IMR-90 (cell line): ENCODE measurements at places on chromosomes 5 and 9. TPM values are rescaled to one million over a fixed set of nuclear protein-coding genes. Genes with fewer than 3 reads are reported as not detected.

- peaks cover 31% of the 10 kb centered on the region for H3K4me1 ChIP-seq
- peak overlapping the region; percentile 52 for H3K27ac ChIP-seq
- H3K4me3 ChIP-seq, result no peak overlapping the region
- DNase-seq, result no peak
- H3K27me3 ChIP-seq, result no peaks in the 10 kb centered on the region
- H3K36me3 ChIP-seq, result peaks cover 9% of the 10 kb centered on the region
Measured at GRCh38 chr5:78638973-78639669, 9.5 kb downstream of the LHFPL2 start.

CACFD1 gene
- 5.9 and 6.6 TPM in 2 replicates for polyA plus RNA-seq

DNA sequence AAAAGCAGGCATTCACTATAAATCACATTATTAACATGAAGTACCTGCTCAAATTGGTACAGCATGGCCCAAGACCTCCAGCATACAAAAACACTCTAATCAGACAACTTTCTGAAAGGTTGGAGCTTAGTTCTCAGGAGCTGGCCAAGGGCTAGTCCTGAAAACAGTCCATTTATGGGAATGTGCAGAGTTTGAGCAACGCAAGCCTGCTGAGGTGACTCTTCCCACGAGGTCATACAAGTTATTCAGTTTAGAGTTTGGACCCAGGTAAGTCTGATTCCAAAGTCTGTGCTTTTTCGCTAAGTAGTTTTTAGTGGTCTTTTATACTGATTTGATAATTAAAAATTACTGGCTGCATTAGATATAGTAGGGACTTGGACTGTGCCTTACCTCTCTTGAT lies 52.6 kb downstream of the AP3S1 start:
- no peak overlapping the region for H3K4me3 ChIP-seq
- H3K27me3 ChIP-seq, result no peaks in the 10 kb centered on the region
- peaks cover 14% of the 10 kb centered on the region for H3K4me1 ChIP-seq
- no peak for DNase-seq
- no peaks in the 10 kb centered on the region for H3K36me3 ChIP-seq
- no peak overlapping the region for H3K27ac ChIP-seq

GRCh38 chr9:105037139-105037538 lies 109.2 kb upstream of the ABCA1 start:
- H3K27ac ChIP-seq, result no peak overlapping the region
- H3K36me3 ChIP-seq, result no peaks in the 10 kb centered on the region
- no peak overlapping the region for H3K4me3 ChIP-seq
- H3K4me1 ChIP-seq, result 0 out of 2 replicates have a peak, but pooled peaks cover 1% of the 10 kb centered on the region

CDH9 gene
- polyA plus RNA-seq, result not detected in 2 replicates

- no peaks in the 10 kb centered on the region for H3K36me3 ChIP-seq
- peaks cover 15% of the 10 kb centered on the region; the same call in 1 of the 2 replicates for H3K4me1 ChIP-seq
- H3K4me3 ChIP-seq, result no peak overlapping the region
Measured at GRCh38 chr9:98929895-98930341, 13.8 kb upstream of the COL15A1 start.

LURAP1L gene
- 8.7 and 10.6 TPM in 2 replicates for polyA plus RNA-seq

DNA sequence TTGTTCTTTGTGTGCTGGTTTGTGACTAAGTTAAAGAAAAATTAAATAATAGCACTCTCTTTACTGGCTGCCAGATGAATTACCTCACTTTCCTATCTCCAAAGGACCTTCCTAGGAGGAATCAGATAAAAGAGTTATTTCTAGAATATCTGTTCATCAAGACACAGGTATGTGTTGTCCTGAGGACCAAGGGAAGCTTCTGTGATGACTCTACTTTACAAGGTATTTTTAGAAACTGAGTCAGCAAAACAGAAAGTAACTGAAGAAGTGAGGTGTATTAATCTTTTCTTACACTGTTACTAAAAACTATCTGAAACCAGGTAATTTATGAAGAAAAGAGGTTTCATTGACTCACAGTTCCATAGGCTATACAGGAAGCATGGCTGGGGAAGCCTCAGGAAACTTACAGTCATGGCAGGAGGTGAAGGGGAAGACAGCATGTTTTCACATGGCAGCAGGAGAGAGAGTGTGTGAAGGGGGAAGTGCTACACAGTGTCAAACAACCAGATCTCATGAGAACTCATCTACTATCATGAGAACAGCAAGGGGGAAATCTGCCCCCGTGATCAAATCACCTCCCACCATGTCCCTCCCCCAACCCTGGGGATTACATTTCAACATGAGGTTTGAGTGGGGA lies 189.2 kb upstream of the DMAC1 start:
- H3K27me3 ChIP-seq, result no peaks in the 10 kb centered on the region
- H3K4me3 ChIP-seq, result no peak overlapping the region
- H3K4me1 ChIP-seq, result no peaks in the 10 kb centered on the region
- no peak overlapping the region for H3K27ac ChIP-seq

DNA sequence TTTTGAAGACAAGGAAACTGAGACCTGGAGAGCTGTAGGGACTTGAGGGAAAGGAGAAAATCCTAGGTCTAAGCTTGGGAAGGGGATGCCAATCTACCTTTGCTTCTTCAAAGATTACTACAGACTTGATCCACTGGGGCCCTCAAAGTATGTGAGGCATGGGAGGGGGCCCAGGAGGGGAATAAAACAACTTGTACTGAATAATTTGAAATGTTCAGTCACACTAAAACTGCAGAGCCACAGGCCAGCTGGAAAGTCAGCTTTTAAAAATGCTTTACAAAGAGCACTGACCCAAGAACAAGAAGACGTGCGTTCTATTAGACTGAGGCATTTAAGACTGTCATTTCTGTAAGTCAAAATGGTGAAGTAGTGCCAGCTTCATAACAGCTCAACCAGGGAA lies 13.6 kb downstream of the IL33 start:
- no peaks in the 10 kb centered on the region for H3K36me3 ChIP-seq
- H3K27me3 ChIP-seq, result peaks cover 2% of the 10 kb centered on the region; the same call in 1 of the 2 replicates
- H3K4me3 ChIP-seq, result no peak overlapping the region
- no peak for DNase-seq
- no peaks in the 10 kb centered on the region for H3K4me1 ChIP-seq

DNA sequence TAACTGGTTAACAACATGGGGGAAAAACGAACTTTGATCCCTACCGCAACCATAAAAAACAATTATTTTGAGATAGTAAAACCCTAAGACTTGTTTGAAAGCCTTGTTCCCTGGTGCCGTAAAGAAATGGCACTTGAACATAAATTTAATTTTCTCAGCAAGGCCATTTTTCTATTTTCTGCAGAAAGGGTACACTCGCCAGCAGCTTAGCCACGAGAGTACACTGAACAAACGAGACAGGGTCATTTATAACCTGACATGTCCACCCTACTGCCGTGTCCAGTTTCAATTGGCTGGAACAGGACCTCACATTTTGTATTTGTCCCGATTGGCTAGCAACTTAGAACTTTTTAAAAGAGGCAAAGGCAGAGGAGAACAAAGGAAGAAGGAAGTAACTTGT lies 26.8 kb downstream of the FBXW11 start:
- no peak overlapping the region for H3K27ac ChIP-seq
- no peaks in the 10 kb centered on the region for H3K27me3 ChIP-seq
- H3K4me3 ChIP-seq, result no peak overlapping the region
- H3K4me1 ChIP-seq, result peaks cover 8% of the 10 kb centered on the region

GRCh38 chr9:90307891-90308290 lies 334.7 kb downstream of the DIRAS2 start:
- H3K36me3 ChIP-seq, result no peaks in the 10 kb centered on the region
- no peak overlapping the region for H3K4me3 ChIP-seq
- no peak overlapping the region for H3K27ac ChIP-seq
- H3K27me3 ChIP-seq, result no peaks in the 10 kb centered on the region; the same call in 1 of the 2 replicates
- H3K4me1 ChIP-seq, result no peaks in the 10 kb centered on the region

ZNF462 gene
- polyA plus RNA-seq, result 6.1 and 7.8 TPM in 2 replicates

- H3K4me1 ChIP-seq, result peaks cover 1% of the 10 kb centered on the region; the same call in 1 of the 2 replicates
- no peaks in the 10 kb centered on the region for H3K27me3 ChIP-seq
- DNase-seq, result peak; percentile 45
- peak overlapping the region; percentile 76 for H3K4me3 ChIP-seq
- H3K27ac ChIP-seq, result no peak overlapping the region; the same call in 1 of the 2 replicates
Measured at GRCh38 chr5:79236970-79237739, 1.2 kb downstream of the JMY start.

DNA sequence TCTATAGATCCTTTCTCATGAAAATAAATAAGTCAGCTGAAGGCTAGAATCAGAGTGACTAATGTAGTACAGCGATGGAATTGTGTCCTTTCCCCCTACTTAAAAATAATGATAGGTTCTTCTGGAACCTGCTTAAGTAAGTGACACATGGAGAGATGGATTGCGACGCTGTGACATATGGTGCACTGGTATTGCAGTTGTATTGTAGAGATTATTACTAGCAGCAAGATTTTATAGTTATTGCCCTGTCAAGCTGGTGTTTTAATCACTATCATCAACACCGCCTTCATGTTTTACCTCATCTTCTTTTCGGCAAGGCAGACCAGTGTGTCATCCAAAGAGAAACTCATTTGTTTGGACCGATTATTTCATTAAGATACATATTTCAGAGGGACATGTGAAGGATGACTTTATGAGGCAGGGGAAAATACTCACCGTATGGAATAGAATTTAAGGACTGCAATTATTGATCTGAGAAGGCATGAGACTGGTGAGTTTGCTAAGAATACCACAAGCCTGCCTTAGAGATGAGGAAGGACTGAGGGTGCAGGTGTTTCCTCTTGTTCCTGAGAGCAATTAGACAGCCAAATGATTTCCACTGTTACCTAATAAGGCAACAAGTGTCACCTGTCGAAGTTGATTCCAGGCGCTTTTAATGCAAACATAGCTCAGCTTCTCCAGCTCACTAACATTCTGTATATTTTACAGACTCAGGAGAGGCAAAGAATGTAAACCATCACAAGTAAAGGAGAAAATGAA lies 1855.5 kb downstream of the MAT2B start:
- no peaks in the 10 kb centered on the region for H3K27me3 ChIP-seq
- H3K4me1 ChIP-seq, result no peaks in the 10 kb centered on the region
- no peaks in the 10 kb centered on the region for H3K36me3 ChIP-seq

- H3K36me3 ChIP-seq, result no peaks in the 10 kb centered on the region
- H3K4me3 ChIP-seq, result no peak overlapping the region
- no peak overlapping the region for H3K27ac ChIP-seq
- DNase-seq, result no peak
Measured at GRCh38 chr5:135395866-135396265, 3.2 kb downstream of the MACROH2A1 start.

- H3K36me3 ChIP-seq, result peaks cover 9% of the 10 kb centered on the region; the same call in 1 of the 2 replicates
- no peak overlapping the region for H3K4me3 ChIP-seq
- no peak overlapping the region for H3K27ac ChIP-seq
- no peaks in the 10 kb centered on the region for H3K27me3 ChIP-seq
- peak; percentile 11 for DNase-seq
Measured at GRCh38 chr9:5971740-5972139, 43.7 kb downstream of the RANBP6 start.

DNA sequence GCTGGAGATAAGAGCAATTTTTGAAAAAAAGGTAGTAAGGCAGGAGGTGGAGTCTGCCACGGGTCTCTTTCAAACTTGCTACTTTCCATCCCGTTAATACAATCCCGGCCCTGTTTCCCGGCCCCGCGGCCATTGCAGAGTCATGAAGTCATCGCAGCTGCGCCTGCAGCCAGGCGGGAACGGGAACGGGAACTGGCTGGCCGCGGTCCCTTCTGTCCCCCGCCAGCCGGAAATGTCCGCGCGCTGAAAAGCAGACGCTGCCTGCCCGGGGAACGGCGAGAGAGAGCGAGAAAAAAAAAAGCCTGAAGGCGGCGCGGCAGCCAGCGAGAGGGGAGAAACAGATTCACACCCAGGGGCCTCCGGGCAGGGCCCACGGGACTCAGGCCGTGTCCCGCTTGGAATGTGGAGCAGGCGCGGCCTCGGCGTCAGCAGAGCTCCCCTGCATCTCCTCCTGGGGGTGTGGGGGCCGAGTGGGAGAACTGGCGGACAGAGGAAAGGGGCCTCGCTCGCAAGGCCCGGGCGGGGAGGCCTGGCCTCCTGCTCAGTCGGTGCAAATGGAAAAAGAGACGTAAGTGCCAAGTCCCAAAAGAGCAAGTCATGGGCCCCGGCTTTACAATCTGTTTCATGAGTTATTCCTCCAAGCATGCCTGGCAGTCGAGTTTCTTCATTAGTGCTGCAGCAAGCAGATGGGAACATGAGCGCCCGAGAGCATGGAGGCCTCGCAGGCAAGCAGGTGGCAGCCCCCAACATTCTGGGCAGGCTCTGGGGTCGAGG lies 201.2 kb upstream of the GAS1 start:
- peak overlapping the region; percentile 5; the same call in 1 of the 2 replicates for H3K4me3 ChIP-seq
- H3K4me1 ChIP-seq, result peaks cover 12% of the 10 kb centered on the region
- DNase-seq, result peak; percentile 75
- H3K27me3 ChIP-seq, result no peaks in the 10 kb centered on the region
- no peaks in the 10 kb centered on the region for H3K36me3 ChIP-seq
- H3K27ac ChIP-seq, result peak overlapping the region; percentile 82

NMUR2 gene
- not detected in 2 replicates for polyA plus RNA-seq

GRCh38 chr9:89878003-89878411 lies 273.2 kb downstream of the GADD45G start:
- no peak overlapping the region for H3K27ac ChIP-seq
- no peak overlapping the region for H3K4me3 ChIP-seq
- no peaks in the 10 kb centered on the region; the same call in 1 of the 2 replicates for H3K27me3 ChIP-seq
- no peak for DNase-seq
- no peaks in the 10 kb centered on the region for H3K36me3 ChIP-seq
- no peaks in the 10 kb centered on the region for H3K4me1 ChIP-seq

DNA sequence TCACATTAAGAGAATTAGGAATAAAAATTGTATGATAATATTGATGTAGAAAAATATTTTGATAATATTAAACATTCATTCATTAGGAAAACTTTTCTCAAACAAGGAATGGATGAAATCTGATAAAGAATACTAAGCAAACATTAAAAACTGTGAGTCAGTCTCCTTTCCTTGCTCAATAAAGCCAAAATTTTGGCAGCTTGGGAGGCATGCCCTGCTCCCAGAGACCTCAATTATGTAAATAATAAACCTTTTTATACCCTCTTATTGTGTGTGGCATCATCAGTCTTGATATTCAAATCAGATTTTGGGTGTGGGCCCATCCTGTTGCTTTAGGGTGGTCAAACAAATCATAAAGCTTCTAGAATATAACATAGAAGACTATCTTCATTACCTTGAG lies 36.6 kb upstream of the CCL21 start:
- H3K36me3 ChIP-seq, result no peaks in the 10 kb centered on the region
- no peak overlapping the region for H3K27ac ChIP-seq
- peaks cover 1% of the 10 kb centered on the region; the same call in 1 of the 2 replicates for H3K4me1 ChIP-seq
- H3K4me3 ChIP-seq, result no peak overlapping the region
- no peaks in the 10 kb centered on the region; the same call in 1 of the 2 replicates for H3K27me3 ChIP-seq
- no peak for DNase-seq

DNA sequence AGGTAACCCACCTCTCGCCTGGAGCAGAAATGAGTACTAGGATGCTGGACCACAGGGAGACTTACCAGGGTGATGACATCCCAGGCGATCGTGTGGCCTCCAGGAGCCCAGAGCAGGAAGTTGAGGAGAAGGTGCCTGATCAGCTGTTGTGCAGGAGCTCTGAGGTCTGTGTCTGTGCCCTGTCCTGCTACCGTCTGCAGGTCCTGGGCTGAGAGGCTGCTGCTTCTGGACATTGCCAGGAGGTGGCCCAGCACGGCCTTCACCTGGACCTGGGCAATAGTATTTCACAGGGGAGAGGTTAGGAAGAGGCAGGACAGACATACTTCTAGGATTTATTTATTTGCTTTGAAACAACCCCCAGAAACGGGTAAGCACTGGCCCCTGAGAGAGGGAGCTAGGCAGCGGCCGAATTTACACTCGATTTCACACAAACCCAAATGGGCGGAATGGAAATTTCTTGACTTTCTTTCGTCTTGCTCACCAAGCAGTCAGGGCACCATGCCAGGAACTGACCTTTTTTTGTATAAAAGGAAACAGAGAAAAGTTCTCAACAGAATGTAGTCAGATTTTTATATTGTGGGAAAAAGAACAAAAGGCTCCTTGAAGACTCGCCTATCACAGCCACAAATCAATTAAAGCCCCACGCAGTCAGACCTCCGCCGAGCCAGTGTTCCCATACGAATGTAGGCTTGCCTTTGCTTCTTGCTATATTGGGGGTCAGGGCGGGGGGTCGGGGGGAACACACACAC lies 210.3 kb downstream of the FANCC start:
- H3K36me3 ChIP-seq, result peaks cover 35% of the 10 kb centered on the region
- no peaks in the 10 kb centered on the region for H3K27me3 ChIP-seq
- H3K4me1 ChIP-seq, result peaks cover 5% of the 10 kb centered on the region; the same call in 1 of the 2 replicates
- H3K27ac ChIP-seq, result no peak overlapping the region
- DNase-seq, result peak; percentile 58
